ENCODE measurements at places on chromosomes 12 and 14.

DNA sequence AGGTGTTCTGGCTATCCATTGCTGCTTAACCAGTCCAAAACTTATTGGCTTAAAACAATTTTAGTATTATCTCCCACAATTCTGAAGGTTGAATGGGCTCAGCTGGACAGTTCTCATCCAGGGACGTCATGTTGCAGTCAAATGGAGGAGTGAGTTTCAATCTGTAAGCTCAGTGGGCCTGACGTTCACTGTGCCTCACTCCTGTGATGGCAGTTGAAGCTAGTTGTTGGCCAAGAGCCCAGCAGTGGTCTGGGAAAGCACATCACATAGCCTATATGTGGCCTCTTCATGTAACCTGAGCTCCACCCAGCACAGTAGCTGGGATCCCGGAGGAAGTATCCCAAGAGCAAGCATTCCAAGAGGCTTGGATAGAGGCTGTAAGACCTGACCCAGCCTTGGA lies 40.6 kb upstream of the CDKN3 start:
- no peak for DNase-seq

DNA sequence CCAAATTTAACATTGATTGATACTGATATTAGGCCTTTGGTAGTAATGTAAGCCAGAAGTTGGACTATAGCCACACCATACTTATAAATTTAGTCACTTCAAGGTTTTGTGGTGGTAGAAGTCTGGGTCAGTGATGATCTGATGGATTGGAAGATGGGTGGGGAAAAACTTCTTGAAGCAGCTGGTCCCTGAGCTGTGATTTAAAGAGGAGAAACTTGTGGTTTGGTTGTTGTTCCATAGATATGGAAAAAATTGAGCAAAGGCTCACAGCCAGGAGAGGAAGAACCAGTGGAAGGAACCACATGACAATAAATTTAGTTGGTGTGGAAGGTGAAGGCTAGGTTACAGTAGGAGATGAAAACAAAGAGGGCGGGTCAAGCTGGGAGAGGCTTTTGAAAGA lies 26.1 kb downstream of the PTHLH start:
- DNase-seq, result no peak

GRCh38 chr12:83700838-83701237 lies 1014.1 kb downstream of the TMTC2 start:
- no peak for DNase-seq

GRCh38 chr14:55122440-55122986 lies 6.5 kb upstream of the LGALS3 start:
- DNase-seq, result no peak

DNA sequence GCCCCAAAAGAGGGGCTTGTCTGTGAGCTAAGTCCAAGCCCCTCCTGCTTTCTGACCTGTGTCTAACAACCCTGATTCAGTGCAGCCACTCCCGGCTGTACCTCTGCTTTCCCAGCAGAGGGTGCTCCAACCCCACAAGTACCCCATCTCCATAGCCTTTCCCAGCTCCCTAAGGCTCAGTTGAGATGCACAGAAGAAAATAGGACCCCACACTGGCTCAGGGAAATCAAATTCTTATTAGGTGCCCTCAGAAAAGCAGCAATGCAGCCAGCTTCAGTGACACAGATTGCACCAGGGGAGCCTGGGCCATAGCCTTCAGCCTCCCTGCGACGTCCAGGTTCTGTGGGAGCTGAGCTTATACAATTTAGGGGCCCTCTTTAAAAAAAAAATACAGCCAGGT lies 49.9 kb downstream of the LRRC74A start:
- DNase-seq, result peak; percentile 27

DNA sequence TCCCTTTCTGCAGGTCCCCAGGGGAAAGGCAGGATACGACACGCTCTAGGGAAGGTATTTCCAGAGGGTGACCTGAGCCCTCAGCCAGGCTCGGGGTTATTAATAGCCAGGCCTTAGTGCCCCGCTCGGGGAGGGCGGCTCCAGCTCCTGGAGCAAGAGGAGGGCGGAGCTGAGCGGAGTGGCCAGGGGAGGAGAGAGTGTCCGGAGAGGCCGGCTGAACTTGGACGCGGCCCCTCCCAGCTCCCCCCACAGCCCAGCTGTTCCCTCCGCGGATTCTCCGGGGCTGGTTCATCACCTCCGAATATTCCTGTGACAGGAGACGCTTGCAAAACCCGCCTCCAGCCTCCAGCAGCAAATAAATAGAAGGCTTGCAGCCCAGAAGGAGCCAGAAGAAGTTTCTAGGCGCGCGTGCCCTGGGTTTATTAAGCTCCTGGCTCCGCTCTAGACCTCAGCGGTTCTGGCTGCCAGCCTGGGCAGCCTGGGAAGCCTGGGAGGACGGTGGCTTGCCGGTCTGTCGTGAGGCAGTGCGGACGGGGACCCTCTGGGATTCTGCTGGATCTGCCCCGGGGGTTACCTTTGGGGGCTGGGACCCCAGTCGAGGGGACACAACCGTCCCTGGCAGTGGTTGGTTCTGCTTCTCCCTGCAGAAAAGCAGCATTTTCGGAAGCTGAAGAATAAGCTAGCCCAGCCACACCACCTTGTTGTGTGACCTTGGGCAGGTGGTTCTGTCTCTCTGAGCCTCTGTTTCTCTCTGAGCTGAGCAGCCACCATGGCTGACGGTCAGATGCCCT lies at the start of gene HSPB8:
HSPB8 (plus strand) TSS at position 388 of the 791 bp plus-strand sequence; CDS start at position 770, 382 bp downstream.
- DNase-seq, result no peak

DNA sequence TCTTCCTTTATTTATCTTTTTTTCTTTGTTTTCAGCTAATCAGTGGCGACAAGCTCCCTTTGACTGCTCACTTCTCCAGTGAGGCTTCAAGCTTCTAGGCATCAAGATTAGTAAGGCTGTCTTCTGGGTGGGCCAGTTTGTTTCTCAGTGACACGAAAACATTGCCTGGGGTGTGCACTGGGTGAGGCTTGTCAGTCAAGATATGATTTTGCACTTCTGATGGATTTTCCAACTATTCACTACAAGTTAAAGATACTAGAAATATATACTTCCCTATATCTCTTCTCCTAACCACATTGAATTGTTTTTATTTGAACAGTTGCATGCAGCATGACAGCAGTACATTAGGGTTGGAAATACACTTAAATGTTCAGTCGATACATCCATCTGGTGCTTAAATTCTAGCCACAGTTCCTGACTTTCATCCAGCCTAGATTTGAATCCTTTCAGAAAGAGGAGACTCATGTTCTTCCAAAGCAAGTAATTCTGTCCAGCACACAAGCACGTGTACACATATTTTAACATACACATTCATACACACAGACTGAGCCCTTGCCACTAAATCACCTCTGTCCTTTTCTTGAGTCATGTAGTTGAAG lies 275.6 kb upstream of the NOVA1 start:
- DNase-seq, result no peak

GRCh38 chr14:87745507-87746118 lies 247.4 kb downstream of the GALC start:
- DNase-seq, result peak; percentile 5

GRCh38 chr12:105064564-105065178 lies 19.6 kb downstream of the ALDH1L2 start:
- DNase-seq, result no peak

DNA sequence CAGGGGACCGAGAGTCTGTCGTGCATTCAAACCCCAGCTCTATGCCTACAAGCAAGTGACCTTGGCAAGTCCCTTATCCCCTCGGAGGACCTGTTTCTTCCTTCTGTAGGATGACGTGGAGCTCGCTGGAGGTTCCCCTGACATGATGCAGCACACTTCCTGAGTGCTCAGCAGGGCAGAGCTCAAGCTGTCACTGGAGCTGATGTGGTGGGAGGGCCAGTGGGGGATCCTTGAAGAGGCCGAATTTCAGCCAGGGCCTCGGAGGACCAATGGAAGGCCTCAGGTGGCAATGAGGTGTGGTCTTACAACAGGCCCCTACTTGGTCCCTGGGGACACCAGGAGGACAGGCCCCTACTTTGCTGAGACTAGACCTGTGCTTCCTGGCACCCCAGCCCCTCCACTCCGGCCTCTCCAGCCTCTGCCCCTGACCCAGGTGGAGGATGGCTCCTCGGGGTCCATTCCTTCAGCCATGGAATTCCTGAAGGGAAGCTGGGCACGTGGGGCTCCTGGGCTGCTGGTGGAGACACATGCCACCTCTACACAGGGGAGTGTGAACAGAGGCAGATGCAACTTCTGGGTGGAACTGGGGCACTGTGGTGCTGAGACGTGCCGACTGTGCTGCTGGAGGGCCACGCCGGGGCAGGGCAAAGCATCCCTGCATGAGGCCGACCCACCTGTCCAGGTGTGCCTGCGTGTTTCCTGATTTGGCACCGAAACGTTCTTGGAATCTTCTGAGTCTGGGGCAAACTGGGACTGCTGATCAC lies 18.7 kb upstream of the KIF26A start:
- no peak for DNase-seq

- no peak for DNase-seq
Measured at GRCh38 chr14:32367516-32367915, 38.4 kb downstream of the AKAP6 start.

- DNase-seq, result no peak
Measured at GRCh38 chr12:72535212-72535990, 263.2 kb downstream of the TRHDE start.

- DNase-seq, result peak; percentile 52
Measured at GRCh38 chr14:105487449-105487985, 831 bp downstream of the CRIP1 start.

GRCh38 chr12:49109641-49110463 lies 795 bp downstream of the LMBR1L start:
- DNase-seq, result no peak

DNA sequence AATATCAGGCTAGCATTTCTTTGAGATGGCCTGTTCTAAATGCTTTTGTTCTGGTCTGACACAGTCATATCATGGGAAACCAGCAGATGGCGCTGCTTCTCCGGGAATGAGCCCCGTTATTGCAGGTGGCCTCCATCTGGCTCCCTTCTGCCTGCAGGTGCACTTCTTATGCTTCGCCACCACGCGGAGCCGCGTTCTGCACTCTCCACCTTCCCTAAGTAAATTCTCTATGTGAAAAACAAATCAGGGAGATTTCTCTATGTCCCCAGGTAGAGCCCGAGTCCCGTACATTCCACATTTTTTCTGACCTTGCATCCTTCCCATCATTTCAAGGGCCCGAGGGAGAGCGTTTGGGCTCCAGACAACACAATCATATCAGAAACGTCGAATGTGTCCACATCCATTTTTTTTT lies 26.2 kb downstream of the GLRX5 start:
- DNase-seq, result peak; percentile 78

DNA sequence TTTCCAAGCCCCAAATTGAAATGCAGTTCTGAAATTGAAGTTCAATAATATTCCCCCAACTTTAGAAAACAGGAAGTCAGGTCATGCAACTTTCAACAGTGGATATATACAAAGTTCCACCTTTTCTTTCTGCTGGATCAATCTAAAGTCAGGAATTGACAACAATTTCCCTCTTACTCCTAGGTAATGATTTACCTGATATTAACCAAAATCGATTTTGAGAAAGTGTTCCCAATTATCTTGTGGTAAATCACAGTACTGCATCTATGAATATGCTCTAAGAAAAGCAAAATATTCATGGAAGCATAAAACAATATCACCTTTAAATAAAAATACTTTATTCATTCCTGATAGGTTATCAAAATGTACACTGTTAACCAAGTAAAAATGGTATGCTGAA lies 28.4 kb downstream of the BDKRB1 start:
- no peak for DNase-seq

GRCh38 chr12:14810953-14811483 lies 3.0 kb downstream of the SMCO3 start:
- no peak for DNase-seq

DNA sequence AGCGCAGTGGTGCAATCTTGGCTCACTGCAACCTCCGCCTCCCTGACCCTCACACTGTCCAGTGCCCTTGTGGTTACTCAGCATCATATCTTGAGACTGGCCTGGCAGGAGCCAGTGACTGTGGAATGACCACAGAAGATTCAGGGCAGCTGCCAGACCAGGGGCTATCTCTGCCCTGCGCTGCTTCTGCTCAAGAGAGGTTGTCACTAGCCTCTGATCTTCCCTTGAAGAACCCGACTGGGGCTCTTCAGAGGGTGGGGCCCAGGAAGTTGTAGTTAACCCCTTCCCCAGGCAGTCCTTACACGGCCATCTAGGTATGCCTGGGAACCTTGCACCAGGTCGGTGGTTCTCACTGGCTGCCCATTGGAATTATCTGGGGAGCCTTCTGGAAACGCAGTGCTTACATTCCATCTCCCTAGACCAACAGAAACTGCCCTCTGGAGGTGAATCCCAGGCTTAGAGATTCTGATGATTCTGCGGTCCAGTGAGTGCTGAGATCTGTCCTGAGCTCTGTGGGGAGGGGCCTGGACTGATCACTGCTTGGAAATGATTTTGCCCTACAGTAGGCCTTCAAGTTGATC lies 41.4 kb downstream of the PLEKHG3 start:
- DNase-seq, result no peak

GRCh38 chr14:70000601-70001000 lies 121.4 kb downstream of the SMOC1 start:
- no peak for DNase-seq

DNA sequence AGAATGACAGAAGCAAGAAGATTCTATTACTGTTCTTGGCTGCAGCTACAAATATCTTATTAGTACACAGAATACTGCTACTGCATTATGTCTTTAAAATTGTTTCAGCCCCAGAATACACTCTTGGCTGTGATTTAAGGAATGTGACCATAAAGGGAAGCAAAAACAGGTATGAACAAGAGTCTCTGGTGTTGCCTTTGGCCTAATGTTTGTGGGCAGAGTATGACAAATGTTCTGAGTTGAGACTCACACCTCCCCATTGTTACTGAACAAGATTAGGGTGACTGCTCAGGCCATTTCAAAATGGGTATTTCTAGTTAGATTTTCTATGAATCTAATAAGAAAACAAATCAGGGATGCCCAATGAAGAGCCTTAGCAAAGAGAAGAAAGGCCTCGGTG lies 28.5 kb downstream of the TTC6 start:
- no peak for DNase-seq

DNA sequence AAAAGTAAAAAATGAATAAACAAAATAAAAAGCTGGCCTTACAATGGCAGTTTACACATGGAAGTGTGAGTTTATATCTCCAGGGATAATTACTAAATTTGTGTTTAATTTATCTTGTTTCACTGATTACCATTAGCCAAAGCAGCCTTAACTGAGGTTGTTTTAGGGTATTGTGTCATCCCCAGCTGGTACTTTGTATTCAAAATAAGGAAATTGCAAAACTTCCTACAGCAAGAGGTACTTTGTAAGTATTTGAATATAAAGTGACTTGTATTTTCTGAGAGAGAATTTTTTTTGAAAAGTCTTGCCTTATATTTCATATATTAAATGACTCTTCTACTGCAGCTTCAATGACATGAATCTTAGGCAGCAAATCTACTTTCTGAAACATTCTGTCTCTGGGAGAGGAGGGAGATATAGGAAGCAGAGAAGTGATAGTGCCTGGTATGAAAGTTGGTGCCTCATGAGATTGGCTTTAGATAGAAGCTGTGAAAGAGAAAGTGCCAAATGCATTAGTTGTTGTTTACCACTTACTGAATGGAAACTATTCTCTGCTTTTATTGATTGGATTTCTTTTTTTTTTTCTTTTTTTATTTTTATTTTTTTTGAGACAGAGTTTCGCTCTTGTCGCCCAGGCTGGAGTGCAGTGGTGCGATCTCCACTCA lies 6.7 kb downstream of the FNTB start:
- no peak for DNase-seq

GRCh38 chr12:27355979-27356378 lies 23.3 kb downstream of the BMAL2 start:
- no peak for DNase-seq

All from activated T-cell treated with anti-CD3 and anti-CD28 coated beads for 48 hours (primary cell).